Thoracic aorta (tissue), 2 donors: ENCODE measurements at places on chromosomes 12 and 14. TPM values are rescaled to one million over a fixed set of nuclear protein-coding genes. Genes with fewer than 3 reads are reported as not detected.

- H3K36me3 ChIP-seq, result peaks cover 14% of the 10 kb centered on the region
- no peaks in the 10 kb centered on the region for H3K27me3 ChIP-seq
- peaks cover 15% of the 10 kb centered on the region for H3K4me1 ChIP-seq
Measured at GRCh38 chr12:57759360-57759980, 4.6 kb downstream of the MARCHF9 start.

- no peaks in the 10 kb centered on the region for H3K4me1 ChIP-seq
- no peak for DNase-seq
- no peak overlapping the region for H3K27ac ChIP-seq
- H3K27me3 ChIP-seq, result no peaks in the 10 kb centered on the region
- H3K4me3 ChIP-seq, result no peak overlapping the region
- H3K36me3 ChIP-seq, result no peaks in the 10 kb centered on the region
Measured at GRCh38 chr12:31020385-31021166, 53.1 kb upstream of the DDX11 start.

GRCh38 chr12:51579321-51579850 lies 11.6 kb upstream of the SCN8A start:
- no peaks in the 10 kb centered on the region for H3K4me1 ChIP-seq
- no peak for DNase-seq
- no peaks in the 10 kb centered on the region for H3K36me3 ChIP-seq
- H3K4me3 ChIP-seq, result no peak overlapping the region
- H3K27me3 ChIP-seq, result no peaks in the 10 kb centered on the region
- H3K27ac ChIP-seq, result no peak overlapping the region

DNA sequence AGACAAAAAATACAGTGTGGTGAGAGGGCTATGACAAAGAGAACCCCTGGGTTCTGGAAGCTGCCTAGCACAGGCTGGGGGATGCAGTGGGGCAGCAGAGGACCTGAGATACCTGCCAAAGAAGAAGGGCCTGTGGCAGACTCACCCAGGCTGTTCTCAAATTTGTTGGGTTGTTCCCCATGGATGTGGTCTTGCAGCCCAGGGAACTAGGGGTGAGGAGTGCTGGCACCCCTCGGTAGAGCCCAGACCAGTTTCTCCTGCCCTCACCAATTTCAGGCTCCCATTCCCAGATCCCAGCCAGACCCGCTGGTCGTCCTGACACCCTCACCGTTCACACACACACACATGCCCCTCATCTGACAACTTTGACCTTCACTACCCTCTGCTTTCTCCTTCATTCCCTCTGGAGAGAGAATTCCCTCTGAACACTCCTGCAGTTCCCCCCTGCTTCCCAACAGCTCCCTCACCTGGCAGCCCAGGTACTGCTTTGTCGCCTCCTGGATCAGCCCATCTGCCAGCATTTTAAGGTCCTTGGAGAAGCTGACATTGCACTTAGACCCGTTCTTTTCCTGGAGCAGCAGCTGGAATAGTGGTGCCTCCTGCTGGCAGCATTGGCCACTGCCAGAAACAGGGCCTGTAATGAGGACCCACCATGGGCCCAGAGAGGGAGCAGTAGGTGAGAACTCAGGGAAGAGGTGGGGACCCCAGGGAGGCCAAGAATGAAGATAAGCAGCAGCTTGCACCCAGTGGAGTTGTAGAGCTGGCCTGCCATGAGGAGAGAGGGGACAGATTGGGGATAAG lies 5.9 kb upstream of the GDF11 start:
- peaks cover 5% of the 10 kb centered on the region for H3K4me1 ChIP-seq
- H3K4me3 ChIP-seq, result no peak overlapping the region
- no peaks in the 10 kb centered on the region for H3K36me3 ChIP-seq
- no peaks in the 10 kb centered on the region for H3K27me3 ChIP-seq

- H3K4me3 ChIP-seq, result no peak overlapping the region
- H3K27me3 ChIP-seq, result no peaks in the 10 kb centered on the region
- H3K27ac ChIP-seq, result no peak overlapping the region
- no peaks in the 10 kb centered on the region for H3K36me3 ChIP-seq
- DNase-seq, result no peak
- peaks cover 24% of the 10 kb centered on the region for H3K4me1 ChIP-seq
Measured at GRCh38 chr14:101476258-101476915, 84.9 kb upstream of the DIO3 start.

DNA sequence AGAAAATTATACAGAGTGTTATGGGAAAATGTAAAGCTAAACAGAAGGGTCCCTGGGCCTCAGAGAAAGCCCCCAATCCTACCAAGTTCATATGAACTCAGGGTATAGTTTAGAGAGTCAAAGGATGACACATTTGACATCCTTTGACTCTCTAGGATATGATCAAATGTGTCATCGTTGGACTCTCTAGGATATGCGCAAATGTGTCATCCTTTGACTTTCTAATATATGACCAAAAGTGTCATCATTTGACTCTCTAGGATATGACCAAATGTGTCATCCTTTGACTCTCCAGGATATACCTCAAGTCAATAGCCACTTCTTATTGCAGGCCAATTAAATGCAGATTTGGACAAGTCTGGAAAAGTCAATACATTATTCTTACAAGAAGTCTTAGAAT lies 204.8 kb upstream of the IGF1 start:
- H3K27me3 ChIP-seq, result no peaks in the 10 kb centered on the region
- H3K36me3 ChIP-seq, result no peaks in the 10 kb centered on the region
- H3K27ac ChIP-seq, result no peak overlapping the region
- H3K4me3 ChIP-seq, result no peak overlapping the region
- no peak for DNase-seq

DNA sequence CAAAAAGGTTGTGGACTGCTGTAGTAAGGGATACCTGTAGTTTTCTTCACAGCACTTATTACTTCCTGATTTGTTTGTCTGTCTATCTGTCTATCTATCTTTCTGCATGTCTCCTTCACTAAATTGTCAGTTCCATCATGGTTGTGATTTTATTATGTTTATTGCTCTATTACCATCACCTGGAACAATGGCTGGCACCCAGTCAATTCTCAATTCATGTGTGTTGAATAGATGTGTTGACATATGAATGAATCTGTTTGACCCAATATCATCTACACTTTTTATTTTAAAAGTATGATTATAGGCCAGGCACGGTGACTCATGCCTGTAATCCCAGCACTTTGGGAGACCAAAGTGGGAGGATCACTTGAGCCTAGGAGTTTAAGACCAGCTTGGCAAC lies 224.4 kb downstream of the NUBPL start:
- no peaks in the 10 kb centered on the region for H3K36me3 ChIP-seq
- no peak overlapping the region for H3K27ac ChIP-seq
- no peak overlapping the region for H3K4me3 ChIP-seq
- no peaks in the 10 kb centered on the region for H3K4me1 ChIP-seq
- no peak for DNase-seq

DNA sequence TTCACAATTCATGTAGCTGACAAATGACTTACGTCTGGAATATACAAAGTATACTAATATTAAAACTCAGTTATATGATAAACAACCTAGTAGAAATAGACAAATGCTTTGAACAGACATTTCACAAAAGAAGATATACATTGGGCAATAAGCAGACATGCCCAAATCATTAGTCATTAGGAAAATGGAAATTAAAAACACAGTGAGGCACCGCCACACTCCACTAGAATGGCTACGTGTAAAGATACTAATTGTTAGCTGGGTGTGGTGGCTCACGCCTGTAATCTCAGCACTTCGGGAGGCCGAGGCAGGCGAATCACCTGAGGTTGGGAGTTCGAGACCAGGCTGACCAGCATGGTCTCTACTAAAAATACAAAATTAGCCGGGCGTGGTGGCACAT lies 248.9 kb upstream of the TMEM132C start:
- no peaks in the 10 kb centered on the region for H3K27me3 ChIP-seq
- no peaks in the 10 kb centered on the region for H3K4me1 ChIP-seq
- H3K27ac ChIP-seq, result no peak overlapping the region

DNA sequence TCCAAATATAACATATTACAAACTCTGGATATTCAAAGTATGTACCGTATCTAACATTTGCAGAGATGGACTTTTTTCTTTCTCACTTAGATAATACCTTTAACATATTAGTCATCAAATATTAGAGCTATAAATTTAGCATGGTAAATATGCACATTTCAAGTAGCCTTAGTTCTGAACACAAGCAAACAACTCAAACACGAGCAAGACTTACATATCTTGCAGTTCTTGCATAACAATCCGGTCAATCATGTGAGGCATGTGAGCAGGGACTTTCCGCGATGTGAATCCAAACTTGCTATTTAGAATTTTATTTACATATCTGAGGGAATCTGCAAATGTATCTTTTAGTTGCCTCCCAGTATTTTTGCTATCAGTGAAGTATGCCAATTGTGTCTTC lies 22.1 kb upstream of the SYCP3 start:
- no peak for DNase-seq
- H3K36me3 ChIP-seq, result peaks cover 4% of the 10 kb centered on the region

DNA sequence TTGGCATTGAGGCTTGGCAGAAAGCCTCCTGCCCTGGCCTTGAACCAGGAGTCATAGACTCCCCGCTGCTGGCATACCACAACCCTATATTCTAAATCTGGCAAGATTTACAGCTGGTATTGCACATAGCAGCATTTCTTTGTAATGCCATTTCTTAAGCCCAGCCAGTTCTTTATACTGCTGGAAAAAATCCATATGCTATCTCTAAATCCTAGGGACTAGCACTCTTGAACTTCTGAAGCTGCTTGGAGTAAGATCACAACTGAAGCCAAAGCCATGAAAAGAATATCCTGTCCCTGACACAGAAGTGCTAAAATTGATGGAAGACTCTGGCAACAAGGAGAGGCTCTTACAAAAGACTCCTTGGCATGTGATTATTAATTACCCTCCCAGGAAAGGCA lies 89.3 kb downstream of the KCNC2 start:
- no peaks in the 10 kb centered on the region for H3K27me3 ChIP-seq
- H3K27ac ChIP-seq, result no peak overlapping the region
- no peaks in the 10 kb centered on the region for H3K36me3 ChIP-seq
- no peak for DNase-seq
- no peak overlapping the region for H3K4me3 ChIP-seq

- no peak overlapping the region for H3K4me3 ChIP-seq
- H3K4me1 ChIP-seq, result no peaks in the 10 kb centered on the region
- H3K36me3 ChIP-seq, result no peaks in the 10 kb centered on the region
Measured at GRCh38 chr12:77124767-77125166, 59.4 kb upstream of the E2F7 start.

- peaks cover 38% of the 10 kb centered on the region for H3K4me1 ChIP-seq
- H3K27me3 ChIP-seq, result no peaks in the 10 kb centered on the region
- no peak for DNase-seq
Measured at GRCh38 chr14:74648601-74649000, 36.6 kb upstream of the LTBP2 start.

DNA sequence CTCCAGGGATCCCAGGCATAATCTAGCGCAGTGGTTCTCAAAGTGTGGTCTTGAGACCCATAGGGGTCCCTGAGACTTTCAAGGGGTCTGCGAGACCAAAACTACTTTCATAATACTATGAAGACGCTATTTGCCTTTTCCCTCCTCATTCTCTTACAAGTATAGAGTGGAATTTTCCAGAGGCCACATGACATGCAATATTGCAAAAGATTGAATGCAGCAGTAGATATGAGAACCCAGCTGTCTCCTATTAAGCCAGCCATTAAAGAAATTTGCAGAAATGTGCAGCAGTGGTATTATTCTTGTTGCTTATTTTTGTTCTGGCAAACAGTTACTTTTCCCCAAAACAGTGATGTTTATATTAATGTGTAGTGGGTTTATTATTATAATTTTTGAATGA lies 62.8 kb downstream of the VWF start:
- no peak for DNase-seq
- H3K27ac ChIP-seq, result no peak overlapping the region
- no peaks in the 10 kb centered on the region for H3K36me3 ChIP-seq
- peaks cover 4% of the 10 kb centered on the region for H3K4me1 ChIP-seq

DNA sequence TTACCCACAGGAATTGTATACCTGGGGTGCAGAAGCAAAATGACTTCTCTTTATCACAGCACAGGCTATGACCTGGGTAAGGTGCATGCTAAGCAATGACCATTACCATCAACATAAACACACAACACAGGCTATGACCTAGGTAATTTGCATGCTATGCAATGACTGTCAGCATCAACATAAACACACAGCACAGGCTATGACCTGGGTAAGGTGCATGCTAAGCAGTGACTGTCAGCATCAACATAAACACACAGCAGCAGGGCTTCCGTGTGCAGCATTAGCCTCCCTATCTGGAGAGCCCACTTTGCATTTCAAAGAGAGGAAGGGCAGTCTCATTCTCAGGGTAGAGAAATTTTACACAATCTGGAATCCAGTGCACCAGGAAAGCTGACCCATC lies 583.0 kb downstream of the TMEM121 start:
- H3K27me3 ChIP-seq, result no peaks in the 10 kb centered on the region
- no peak for DNase-seq
- H3K27ac ChIP-seq, result no peak overlapping the region
- no peaks in the 10 kb centered on the region for H3K36me3 ChIP-seq
- H3K4me1 ChIP-seq, result no peaks in the 10 kb centered on the region

- no peaks in the 10 kb centered on the region for H3K27me3 ChIP-seq
- DNase-seq, result no peak
- H3K27ac ChIP-seq, result no peak overlapping the region
- H3K36me3 ChIP-seq, result no peaks in the 10 kb centered on the region
Measured at GRCh38 chr14:54622192-54622958, 55.4 kb downstream of the SAMD4A start.

- no peaks in the 10 kb centered on the region for H3K36me3 ChIP-seq
- no peak overlapping the region for H3K27ac ChIP-seq
- no peaks in the 10 kb centered on the region for H3K4me1 ChIP-seq
- no peak for DNase-seq
- H3K4me3 ChIP-seq, result no peak overlapping the region
Measured at GRCh38 chr12:24780697-24781368, 168.1 kb downstream of the BCAT1 start.

DNA sequence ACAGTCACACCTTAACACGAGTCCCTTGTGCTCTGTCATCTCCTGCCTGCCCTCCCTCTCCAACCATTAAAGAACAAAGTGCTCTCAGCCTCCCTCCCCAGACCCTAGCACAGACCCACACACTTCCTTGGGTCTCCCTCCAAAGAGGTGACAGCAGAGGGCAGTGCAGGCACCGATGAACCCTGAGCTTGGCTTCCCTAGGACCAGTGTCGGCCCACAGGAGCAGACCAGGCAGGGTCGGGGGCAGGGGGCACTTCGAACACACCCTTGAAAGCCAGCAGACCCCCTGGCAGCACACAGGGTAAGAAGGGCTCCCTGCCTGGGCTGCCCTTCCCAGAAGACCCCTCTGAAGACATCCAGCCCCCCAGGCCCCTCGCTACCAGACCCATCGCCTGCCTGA lies 7.0 kb downstream of the CDK2AP1 start:
- H3K27ac ChIP-seq, result no peak overlapping the region
- DNase-seq, result no peak
- peaks cover 18% of the 10 kb centered on the region for H3K36me3 ChIP-seq
- H3K4me3 ChIP-seq, result no peak overlapping the region

DNA sequence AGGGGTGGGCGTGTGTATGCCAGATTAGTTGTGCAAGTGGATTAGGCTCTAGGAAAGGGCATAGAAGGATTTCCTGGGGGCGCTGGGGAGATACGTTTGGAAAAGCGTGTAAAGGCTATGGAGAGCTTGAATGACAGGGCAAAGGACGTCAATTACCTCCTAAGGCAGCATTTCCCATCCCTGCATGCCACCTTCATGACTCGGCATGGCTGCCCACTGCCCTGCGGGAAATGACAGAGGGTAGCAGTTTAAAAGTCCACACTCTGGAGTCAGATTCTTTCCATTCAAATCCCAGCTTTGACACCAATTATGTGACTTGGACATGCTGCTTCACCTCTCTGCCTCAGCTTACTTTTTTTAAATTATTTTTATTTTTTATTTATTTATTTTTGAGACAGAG lies 14.8 kb upstream of the TMEM229B start:
- H3K4me3 ChIP-seq, result no peak overlapping the region
- no peaks in the 10 kb centered on the region for H3K36me3 ChIP-seq
- DNase-seq, result no peak
- no peaks in the 10 kb centered on the region for H3K4me1 ChIP-seq
- H3K27me3 ChIP-seq, result no peaks in the 10 kb centered on the region
- no peak overlapping the region for H3K27ac ChIP-seq

Gene RDH16
- total RNA-seq, result 0.54 TPM

Gene AVPR1A
- 8.5 TPM for total RNA-seq

Gene KRT5
- 7.6 TPM for total RNA-seq

Gene IQSEC3
- total RNA-seq, result 1.3 TPM
